ENCODE measurements at places on chromosomes 13 and 19.

- DNase-seq: peak; percentile 42
Observed at GRCh38 chr13:26923824-26924605, 163.4 kb upstream of the GPR12 start.

GRCh38 chr13:26718146-26718545 lies 42.4 kb downstream of the GPR12 start:
- no peak for DNase-seq

DNA sequence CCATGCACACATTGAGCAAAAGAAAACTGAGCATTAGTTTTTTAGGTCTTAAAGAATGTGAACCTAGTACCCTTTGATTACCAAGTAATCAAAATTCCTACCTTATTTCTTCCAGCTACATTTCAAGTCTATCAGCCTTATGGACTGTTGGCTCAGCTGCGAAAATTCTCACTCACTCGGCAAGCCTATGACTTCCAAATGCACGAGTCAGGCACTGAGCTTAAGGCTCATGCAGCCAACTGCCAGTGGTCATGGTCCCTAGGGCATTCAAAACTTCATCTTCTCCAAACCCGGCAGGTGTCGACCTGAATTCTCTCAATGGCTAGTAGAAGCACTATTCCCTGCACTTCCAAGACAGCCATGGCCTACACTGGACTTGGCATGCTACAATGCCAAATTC lies 41.2 kb downstream of the RUBCNL start:
- no peak for DNase-seq

DNA sequence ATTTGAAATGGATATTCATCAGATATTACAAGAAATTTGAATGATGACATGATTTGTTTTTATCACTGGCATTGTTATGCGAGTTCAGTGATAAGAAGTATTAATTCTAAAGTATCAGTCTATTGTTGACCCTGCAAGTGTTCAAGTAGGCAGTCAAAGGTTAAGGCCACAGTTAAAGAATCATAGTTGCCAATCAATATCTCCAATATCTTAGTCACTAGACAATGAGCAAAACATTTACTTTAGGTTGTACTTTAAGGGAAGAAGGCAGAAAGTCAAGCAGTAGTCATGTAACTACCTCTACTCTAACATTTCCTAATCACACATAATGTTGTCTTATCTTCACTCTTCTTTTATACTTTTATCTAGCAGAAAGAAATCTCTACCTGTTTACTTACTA lies 709.8 kb downstream of the PCDH17 start:
- no peak for DNase-seq

DNA sequence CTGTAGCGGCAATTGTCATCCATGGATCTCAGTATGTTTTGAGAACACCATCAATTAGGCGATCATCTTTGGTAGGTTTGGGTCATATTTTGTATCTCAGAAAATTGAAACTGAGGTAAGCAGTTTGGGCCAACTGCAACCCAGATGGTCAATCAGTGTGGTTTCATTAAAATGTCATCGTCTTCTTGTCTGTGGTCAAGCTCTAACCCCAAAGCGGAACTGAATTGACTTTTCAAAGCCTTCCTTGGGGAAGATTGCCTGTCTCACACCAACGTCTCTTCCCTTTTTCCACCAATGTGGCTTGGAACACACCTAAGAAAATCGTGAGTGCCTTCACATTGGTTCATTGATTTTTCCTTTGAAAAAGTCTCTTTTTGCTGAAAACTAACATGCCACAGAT lies 56.3 kb upstream of the UBAC2 start:
- no peak for DNase-seq

GRCh38 chr19:30853036-30853435 lies 480.9 kb downstream of the ZNF536 start:
- no peak for DNase-seq
